Thoracic aorta endothelial cell (primary cell): ENCODE measurements at places on chromosomes 13 and 19. TPM values are rescaled to one million over a fixed set of nuclear protein-coding genes. Genes with fewer than 3 reads are reported as not detected.

Gene DAND5
- not detected in 2 replicates for total RNA-seq

Gene ZNF587B
- total RNA-seq: 23.7 and 48.5 TPM in 2 replicates

Gene CAMSAP3
- total RNA-seq: 0.07 and 0.13 TPM in 2 replicates

Gene GRIN2D
- total RNA-seq: 0.40 and 0.57 TPM in 2 replicates

Gene NLRP9
- total RNA-seq: not detected in 2 replicates

Gene IL17D
- total RNA-seq: 2.0 and 5.6 TPM in 2 replicates

Gene IGSF23
- total RNA-seq: not detected in 2 replicates

Gene ZNF536
- not detected in 2 replicates for total RNA-seq

Gene DLL3
- total RNA-seq: 0.43 and 0.66 TPM in 2 replicates

Gene RXFP2
- total RNA-seq: not detected in 2 replicates

Gene ZNF649
- total RNA-seq: 9.0 and 10.4 TPM in 2 replicates

Gene DACH1
- 7.3 and 7.8 TPM in 2 replicates for total RNA-seq

Gene PSG5
- not detected in 2 replicates for total RNA-seq

Gene ZNF302
- 18.2 and 22.1 TPM in 2 replicates for total RNA-seq

Gene PGLYRP1
- total RNA-seq: not detected in 2 replicates

Gene EID2B
- 3.2 and 4.4 TPM in 2 replicates for total RNA-seq

Gene GGN
- 0.57 and 0.80 TPM in 2 replicates for total RNA-seq

Gene PAF1
- 28.9 and 33.6 TPM in 2 replicates for total RNA-seq

Gene TEX29
- not detected in 2 replicates for total RNA-seq

Gene ACTMAP
- 1.3 and 1.9 TPM in 2 replicates for total RNA-seq

Gene FARSA
- 61.8 and 67.1 TPM in 2 replicates for total RNA-seq

Gene PRKACA
- total RNA-seq: 43.4 and 61.5 TPM in 2 replicates

Gene RFPL4A
- not detected in 2 replicates for total RNA-seq

Gene CBY2
- not detected in 2 replicates for total RNA-seq

Gene POGLUT2
- total RNA-seq: 20.9 and 24.3 TPM in 2 replicates

Gene CCL25
- not detected in 2 replicates for total RNA-seq

Gene CEACAM5
- not detected in 2 replicates for total RNA-seq

Gene FZR1
- 31.0 and 39.8 TPM in 2 replicates for total RNA-seq

Gene SOX1
- not detected in 2 replicates for total RNA-seq

Gene SGCG
- total RNA-seq: not detected in 2 replicates

Gene PLIN4
- under 0.01 TPM in 1 of 2 replicates, not detected in the other for total RNA-seq

Gene CATSPERD
- total RNA-seq: not detected in 2 replicates

Gene ZNF540
- total RNA-seq: 0.14 and 0.40 TPM in 2 replicates

Gene GPC5
- not detected in 2 replicates for total RNA-seq

Gene LGALS4
- 0.13 TPM in 1 of 2 replicates, not detected in the other for total RNA-seq

Gene URAD
- total RNA-seq: not detected in 2 replicates

Gene ZNF560
- total RNA-seq: 0.07 and 0.27 TPM in 2 replicates

Gene LGALS7B
- total RNA-seq: not detected in 2 replicates

Gene B3GNT3
- total RNA-seq: not detected in 2 replicates

Gene POSTN
- 18.7 and 291 TPM in 2 replicates for total RNA-seq

Gene COX6B2
- 0.29 TPM in 1 of 2 replicates, not detected in the other for total RNA-seq

Gene FAM216B
- total RNA-seq: not detected in 2 replicates

Gene ZNF625
- 10.1 and 13.3 TPM in 2 replicates for total RNA-seq

Gene ZNF77
- 5.0 and 5.6 TPM in 2 replicates for total RNA-seq

Gene AP1M2
- not detected in 2 replicates for total RNA-seq

Gene CACNG7
- total RNA-seq: 0.22 and 0.66 TPM in 2 replicates

Gene PET100
- 9.0 and 13.8 TPM in 2 replicates for total RNA-seq

Gene MAB21L1
- total RNA-seq: 0.13 TPM in 1 of 2 replicates, not detected in the other

Gene ECSIT
- total RNA-seq: 25.7 and 31.1 TPM in 2 replicates

Gene KIRREL2
- not detected in 2 replicates for total RNA-seq

Gene WDR88
- total RNA-seq: not detected in 2 replicates

Gene SIGLEC12
- not detected in 2 replicates for total RNA-seq

Gene THSD1
- total RNA-seq: 41.3 and 41.4 TPM in 2 replicates

Gene ADGRE3
- not detected in 2 replicates for total RNA-seq

Gene HIPK4
- not detected in 2 replicates for total RNA-seq

Gene SLITRK5
- total RNA-seq: not detected in 2 replicates

Gene CNN1
- total RNA-seq: 0.13 TPM in 1 of 2 replicates, not detected in the other

Gene LAIR1
- total RNA-seq: not detected in 2 replicates

Gene TMEM161A
- 13.3 and 18.9 TPM in 2 replicates for total RNA-seq
